ENCODE measurements at places on chromosomes 2 and 18.
A peak's percentile ranks its signal among the peaks of the same experiment; 100 is the strongest.

GRCh38 chr2:20957788-20958525 is 85.9 kb downstream of the APOB start:
- no peak for DNase-seq

DNA sequence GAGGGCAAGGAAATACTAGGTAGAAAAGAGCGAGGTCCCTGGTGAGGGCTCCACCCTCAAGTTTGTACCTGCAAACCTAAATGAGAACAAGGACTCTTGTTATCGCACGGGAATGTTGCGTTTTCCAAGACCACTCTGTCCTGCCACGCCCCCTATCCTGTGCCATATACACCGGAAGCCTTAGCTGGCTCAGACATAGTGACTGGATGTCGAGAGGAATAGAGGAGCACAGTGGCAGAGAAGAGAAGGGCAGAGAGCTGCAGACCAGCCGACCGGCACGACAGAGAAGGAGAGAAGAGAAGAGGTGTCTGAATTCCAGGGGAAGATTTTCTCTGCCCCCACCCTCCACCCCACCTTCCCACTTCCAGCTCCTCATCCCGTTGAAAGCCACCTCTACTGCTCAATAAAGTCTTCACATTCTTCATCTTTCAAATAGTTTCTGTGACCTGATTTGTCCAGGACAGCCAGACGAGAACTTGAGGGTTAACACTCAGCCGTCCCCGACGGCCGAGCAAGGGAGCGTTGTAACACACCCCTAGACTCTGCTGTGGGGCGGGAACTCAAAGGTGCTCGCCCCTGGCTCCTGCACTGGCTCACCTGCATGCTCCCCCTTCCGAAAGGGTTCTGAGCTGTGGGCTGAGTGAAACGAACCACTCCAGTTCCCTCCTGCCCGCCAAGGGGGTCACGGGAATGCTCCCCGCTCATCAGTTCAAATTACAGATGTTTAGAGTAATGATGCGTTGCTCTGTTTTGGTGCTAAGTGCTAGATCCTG is 24.9 kb upstream of the COL3A1 start:
- no peak for DNase-seq

DNA sequence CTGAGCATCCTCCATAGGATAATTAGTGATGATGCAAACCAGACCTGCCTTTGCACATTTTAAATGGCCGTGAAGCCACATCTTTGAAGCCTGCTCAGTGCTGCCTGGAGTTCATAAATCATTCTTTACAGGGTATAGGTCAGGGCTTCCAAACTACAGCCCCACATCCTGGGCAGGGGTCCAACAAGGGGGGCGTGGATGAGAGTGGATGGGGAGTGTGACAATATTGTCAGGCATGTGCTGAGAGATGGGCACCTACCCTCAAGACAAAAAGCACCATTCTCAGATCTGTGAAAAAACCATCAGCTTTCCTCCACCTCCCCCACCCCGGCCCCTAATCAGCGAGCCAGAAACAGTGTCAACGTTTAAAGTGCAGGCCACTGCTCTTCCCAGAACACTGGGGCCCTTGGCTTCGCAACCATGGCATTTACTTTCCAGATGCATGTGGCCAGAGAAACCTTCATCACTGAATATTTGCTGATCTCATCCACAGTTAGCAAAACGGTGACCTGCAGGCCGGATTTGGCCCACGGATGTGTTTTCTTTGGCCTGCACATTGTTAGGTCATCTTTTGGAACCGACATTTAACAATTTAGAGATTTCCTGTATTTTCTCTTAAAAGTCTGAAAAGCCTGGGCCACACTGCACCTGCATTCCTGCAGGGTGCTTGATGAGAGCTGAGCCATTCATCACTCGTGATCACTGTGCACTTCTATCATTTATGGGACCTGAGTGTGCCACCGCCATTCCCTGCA is 130.7 kb downstream of the ANKRD44 start:
- no peak for DNase-seq

GRCh38 chr2:237150831-237151375 is 65.2 kb downstream of the COPS8 start:
- DNase-seq = no peak

GRCh38 chr18:2431806-2432205 is 139.5 kb downstream of the METTL4 start:
- DNase-seq = no peak

DNA sequence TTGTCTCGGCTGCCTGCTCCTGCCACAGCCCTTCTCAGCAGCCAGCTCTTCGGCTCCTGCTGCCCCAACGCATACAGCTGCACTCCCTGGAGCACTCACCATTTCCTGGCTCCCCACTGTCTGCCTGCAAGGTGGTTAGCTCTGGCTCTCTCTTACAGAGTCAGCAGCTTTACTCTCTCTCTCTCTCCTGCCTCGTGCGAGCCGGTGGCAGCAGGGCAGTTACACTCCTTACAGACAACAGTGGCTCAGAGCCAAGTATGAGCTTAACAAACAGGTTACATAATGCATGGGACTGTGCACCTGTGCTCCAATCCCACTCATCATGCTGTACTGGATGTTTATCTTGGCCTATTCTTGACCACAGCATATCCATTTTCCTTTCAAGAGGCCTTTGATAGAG is 47.4 kb upstream of the DNAJC10 start:
- DNase-seq = peak; percentile 97

- DNase-seq = no peak
Observed at GRCh38 chr2:236169741-236170589, 1.8 kb upstream of the GBX2 start.

DNA sequence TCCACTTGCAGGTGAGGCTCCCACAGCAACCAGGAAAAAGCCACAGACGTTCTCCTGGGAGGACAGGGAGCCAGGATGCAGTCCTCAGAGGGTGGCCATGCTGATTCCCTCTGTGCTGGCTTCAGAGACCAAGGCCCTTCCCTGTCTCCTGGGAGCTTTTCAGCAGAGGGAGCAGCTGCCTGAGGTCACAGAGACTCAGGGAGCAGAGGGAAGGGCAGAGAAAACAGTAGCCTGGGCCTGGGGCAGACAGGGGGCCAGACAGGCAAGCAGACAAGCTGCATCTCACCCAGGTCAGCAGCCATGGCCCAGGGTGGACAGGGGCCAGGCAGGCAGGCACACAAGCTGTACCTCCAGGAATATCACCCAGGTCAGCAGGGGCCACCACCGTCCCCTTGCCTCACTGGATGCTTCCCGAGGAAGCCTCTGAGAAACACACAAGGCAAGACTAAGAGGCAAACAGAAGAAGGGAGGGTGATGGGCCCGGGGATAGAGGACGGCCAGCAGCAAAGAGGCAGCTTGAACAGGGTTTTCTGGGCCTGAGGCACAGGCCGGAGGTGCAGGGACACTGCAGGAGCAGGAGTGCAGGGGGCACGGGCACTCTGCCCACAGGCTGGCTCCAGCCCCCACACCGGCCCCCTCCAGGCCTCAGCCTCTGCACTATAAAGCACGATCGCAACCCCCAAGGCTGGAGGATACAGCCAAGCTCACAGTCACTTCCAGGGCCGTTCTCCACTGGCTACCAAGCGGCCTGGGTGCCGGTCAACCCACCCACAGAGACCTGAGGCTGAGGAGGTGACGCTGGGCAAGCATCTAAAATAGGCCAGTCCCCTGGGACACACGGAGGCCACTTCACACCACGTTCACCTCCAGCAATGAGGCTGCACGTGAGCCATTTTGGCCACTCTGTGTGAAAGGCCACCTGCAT is 6.1 kb downstream of the SLC66A2 start:
- no peak for DNase-seq

GRCh38 chr2:74332550-74333174 is 10.6 kb downstream of the SLC4A5 start:
- DNase-seq = no peak

DNA sequence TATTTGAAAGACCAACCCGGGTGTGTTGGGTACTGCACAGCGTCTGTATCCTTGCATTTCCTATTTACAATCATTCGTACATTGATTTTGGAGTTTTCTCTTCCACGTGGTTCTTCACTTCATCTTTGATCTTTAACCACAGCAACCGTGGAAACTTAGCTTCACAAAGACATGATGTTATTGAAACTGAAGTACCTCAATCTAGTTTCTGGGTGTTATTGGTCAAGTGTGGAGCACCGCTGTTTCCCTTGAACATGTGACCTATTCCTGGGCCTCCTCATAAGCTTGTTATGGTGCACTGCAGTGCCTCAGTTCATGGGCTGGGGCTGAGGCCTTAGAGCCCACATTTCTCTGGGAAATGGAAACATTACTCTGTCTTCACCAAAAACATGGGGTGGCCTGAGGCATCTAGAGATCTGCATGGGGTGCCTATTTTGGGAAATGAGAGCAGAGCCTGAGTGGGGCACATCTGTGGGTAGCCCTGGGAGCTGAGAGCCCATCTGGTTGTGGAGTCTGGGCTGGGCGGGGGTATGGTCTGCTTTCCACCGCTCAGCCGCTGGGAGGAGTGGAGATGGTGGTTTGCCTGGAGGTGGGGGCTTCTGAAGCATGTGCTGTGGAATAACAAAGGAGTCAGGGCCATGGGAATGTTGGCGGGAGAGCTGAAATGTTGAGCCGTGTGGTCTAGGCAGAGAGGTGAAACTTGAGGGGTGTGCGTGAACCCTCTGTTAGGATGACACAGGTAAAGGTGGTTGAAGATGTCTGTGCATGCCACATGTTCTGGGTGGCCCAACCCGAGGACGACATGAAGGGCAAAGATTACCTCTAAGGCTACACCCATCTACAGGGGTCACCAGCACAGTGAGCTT is 37.4 kb downstream of the ZNF236 start:
- DNase-seq = no peak
